ENCODE measurements at places on chromosomes 7 and 10. TPM values are rescaled to one million over a fixed set of nuclear protein-coding genes. Genes with fewer than 3 reads are reported as not detected.

DNA sequence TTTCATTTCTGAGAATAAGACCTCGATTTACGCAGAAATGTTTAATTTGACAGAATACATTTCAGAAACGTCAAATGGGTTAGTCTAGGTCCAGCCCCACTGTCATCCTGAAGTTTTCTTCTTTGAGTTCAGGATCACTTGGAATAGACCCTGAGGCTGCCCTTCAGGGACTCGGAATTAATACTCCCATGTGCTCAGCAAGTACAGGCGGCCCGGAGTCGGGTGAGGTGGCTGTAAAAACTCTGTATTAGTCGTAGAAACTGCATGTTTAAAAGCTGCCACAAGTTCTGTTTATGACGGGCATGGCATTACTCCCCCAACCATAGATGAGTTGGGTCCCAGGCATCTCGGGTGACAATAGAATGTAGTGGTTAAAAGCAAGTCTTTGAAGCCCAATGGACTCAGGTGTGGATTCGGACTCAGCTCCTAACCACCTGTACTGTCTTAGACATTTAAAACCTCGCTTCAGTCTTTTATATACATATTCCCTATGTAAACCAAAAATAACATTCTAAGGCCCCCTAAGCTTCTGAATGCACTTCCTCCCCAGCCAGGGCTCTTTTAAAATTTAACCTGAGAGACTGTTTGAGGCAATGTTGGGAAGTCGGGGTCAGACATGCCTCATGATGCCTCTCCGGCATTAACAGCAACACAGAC, 216.3 kb downstream of the ADARB2 start:
- no peak for DNase-seq

- no peak for DNase-seq
Observed at GRCh38 chr7:93913197-93913596, 6.8 kb downstream of the GNGT1 start.

The ADRB1 gene
- total RNA-seq, result 0.72 TPM

DNA sequence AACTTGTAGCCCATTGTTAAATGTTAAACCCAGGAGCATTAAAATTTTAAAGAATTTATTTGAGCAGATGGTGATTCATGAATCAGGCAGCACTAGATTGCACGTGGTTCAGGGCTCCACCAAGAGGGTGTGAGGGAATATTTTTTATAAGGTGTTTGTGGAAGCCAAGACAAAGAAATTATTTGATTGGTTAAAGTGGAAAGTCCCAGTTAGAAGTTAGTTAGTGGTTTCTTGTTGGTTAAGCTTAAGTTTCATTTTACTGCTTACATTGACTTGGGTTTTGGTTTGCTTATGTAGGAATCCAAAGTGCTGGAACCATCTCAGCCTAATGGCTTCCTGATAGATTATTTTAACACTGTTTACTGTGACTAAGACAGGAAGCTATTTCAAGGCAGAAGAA, 906.2 kb downstream of the LRMDA start:
- no peak for DNase-seq

DNA sequence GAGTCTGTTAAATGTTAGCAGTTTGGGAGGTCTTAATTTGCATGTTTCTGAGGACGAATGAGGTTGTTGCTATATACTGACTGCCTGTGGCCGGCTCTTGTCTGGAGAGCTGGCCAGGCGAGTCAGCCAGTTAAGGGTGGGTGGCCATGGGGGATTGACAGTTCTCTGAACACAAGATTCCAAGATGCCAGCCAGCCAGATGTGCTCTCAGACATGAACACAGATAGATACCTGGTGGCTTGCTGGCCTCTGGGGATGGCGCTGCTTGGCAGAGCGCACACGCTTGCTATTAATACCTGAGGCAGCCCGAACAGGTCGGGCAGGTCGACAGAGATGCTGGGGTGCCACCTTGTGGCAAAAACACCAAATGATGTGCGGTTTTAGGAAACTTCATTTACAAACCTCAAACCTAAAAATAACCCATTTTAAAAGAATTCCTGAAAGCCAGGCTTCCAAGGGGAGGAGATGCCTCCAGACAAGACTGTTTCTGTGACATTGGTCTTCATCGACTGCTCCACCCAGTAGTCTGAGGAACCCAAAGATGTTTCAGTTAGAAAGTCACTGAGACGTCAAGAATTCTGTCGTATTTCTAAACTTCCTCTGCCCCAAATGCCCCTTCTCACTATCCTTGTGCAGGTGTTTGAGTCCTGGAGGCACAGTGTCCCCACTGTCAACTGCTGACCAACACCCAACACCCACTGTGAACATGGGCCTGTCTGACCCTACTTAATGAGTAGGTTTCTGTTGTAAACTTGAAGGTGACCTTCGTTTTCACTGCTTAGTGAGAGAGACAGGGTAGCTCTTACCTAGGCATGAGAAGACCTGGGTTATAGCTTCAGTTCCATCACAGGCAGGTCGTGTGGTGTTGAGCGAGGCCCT, 123.4 kb downstream of the NT5C2 start:
- DNase-seq, result peak; percentile 53

All from kidney (tissue), 22 donors.